ENCODE measurements at places on chromosomes 11 and 22.

DNA sequence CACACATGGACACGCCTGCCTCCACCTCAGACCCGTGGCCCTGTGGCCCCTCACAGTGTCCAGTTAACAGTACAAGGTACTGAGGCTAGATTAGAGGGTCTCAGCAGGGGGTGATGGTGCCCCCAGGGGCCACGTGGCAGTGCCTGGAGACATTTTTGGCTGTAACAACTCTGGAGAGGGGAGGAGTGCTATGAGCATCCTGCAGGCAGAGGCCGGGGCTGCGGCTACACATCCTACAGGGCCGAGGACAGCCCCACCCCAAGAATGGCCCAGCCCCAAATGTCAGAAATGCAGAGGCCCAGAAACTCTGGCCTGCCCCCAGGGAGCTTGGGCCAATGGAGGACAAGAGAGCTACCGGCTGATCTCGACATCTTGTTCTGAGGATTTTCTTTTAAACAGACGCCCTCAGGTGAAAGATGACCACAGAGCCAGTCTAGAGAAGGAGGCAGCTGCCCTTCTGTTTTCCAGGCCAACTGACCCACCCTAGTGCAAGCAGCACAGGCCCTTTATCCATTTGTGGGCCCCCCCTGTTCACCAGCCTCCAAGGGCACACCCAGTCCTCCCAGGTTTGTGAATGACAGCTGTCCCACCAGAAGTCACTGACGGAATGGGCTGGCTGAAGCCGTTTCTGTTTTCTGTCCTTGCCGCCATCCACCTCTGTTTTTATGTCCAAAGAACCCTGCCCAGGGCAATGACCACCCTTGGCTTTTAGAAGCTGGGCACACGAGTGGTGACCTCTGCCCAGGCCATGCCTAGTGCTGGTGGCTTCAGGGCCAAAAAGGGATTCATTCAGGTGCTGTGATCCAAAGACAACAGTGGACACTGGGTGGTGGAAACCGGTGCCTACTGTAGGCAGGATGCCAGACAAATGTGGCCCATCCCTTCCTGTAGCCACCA lies 85.2 kb upstream of the LINC01488 start:
- no peaks in the 10 kb centered on the region for H3K36me3 ChIP-seq
- H3K27ac ChIP-seq: no peak overlapping the region
- no peaks in the 10 kb centered on the region for H3K4me1 ChIP-seq
- DNase-seq: no peak

GRCh38 chr11:1129143-1129610 lies 28.6 kb upstream of the MUC5AC start:
- no peaks in the 10 kb centered on the region for H3K36me3 ChIP-seq
- H3K4me1 ChIP-seq: no peaks in the 10 kb centered on the region
- DNase-seq: no peak
- H3K27ac ChIP-seq: no peak overlapping the region

DNA sequence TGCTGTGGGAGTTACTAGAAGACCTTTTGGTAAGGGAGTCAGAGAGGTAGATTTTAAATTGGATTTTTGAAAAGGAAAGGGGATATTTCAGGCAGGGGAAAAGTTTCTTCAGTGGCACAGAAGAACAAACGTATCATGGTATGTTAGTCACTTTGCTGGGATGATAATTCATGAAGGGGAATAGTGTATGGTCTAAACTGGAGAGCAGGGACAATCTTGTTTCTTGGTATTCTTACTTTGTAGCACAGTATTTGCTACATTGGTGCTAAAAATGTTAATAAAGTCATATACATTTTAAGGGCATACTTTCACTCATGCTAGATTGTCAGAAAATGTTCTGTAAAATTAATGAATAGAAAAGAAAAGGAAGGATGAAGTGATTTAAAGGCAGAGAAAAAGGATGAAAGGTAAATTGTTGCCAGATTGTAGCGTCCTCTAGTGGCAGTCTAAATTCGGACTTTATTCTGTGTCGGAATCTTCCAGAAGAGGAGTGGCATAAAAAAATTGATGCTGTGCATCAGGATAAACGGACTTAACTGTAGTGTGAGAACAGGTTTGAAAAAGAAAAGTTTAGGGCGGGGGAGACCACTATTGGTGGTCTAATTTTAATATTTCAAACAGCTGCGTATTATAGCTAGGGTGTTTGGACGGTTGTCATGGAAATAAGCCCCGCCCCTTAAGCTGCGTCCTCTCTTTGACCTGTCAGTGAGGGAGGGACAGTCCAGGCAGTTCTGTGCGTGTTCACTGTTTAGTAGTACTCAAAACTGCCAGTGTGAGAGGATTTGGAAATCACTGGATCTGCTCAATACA lies at the start of gene BCO2:
TSS of gene BCO2 (plus strand) at position 724 of the 810 bp plus-strand sequence. CDS start 90 bp downstream, outside the sequence.
- no peaks in the 10 kb centered on the region for H3K36me3 ChIP-seq
- H3K4me3 ChIP-seq: peak within 1 kb of the TSS; percentile 43
- H3K27ac ChIP-seq: no peak within 1 kb of the TSS
- DNase-seq: peak; percentile 74
- H3K27me3 ChIP-seq: no peaks in the 10 kb centered on the region

DNA sequence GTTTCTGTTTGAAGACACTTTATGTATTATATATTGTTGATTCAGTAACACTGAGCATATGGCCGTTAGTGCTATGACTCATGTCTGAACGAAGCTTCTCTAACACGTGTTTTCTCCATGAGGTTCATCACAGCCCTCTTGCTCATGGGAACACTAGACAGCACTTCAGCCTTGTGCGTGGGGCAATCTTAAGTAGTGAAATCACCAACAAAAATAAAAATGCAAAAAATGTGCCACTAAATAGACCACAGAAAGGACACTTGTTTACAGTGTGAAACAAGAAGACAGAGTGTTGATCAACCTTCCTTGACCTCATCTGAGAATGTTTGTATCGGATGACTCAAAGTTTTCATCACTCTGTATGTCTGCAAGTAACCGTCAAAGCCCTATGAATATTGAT lies 94.5 kb downstream of the FDX1 start:
- no peaks in the 10 kb centered on the region for H3K27me3 ChIP-seq
- no peak for DNase-seq
- no peak overlapping the region for H3K27ac ChIP-seq
- no peaks in the 10 kb centered on the region for H3K4me1 ChIP-seq

DNA sequence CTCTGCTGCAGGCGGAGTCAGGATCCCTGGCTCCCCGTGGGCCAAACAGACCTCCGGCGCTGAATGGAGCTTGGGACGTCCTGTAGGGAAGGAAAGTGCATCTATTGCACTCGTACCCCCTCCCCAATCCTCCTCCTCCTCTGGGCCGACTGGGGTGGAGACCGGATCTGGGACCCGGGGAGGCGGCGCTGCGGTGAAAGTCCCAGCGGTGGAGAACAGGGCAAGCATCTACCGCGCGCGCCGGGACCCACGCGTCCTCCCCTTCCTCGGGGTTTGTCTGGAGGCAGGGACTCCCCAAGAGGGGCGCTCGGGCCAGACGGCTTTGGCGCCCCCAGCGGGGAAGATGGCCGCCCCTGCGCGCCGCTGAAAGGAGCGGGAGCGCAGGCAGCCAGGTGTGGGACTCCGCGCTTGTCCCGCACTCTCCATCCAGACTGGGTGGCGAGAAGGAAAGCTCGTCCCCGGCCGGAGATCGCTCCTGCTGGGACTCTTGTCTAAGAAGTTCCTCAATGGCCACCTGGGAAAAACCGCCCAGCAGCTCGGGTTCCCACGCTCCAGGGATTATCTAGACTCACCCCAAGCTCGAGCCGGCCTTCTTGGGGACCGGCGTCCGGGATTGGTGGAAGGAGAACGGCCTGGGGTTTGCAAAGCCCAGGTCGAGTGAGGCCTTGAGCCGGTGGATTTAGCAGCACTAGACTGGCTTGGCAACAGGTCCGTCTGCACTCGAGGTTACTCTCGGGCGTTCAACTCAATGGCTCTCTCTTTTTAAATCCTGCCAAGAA lies 718 bp downstream of the FADS2 start:
- H3K36me3 ChIP-seq: no peaks in the 10 kb centered on the region
- peak; percentile 72 for DNase-seq
- peaks cover 57% of the 10 kb centered on the region for H3K4me1 ChIP-seq
- peak overlapping the region; percentile 99 for H3K4me3 ChIP-seq
- peak overlapping the region; percentile 99 for H3K27ac ChIP-seq
- H3K27me3 ChIP-seq: no peaks in the 10 kb centered on the region

- H3K36me3 ChIP-seq: no peaks in the 10 kb centered on the region
- H3K4me3 ChIP-seq: no peak overlapping the region
- H3K27ac ChIP-seq: no peak overlapping the region
- no peaks in the 10 kb centered on the region for H3K4me1 ChIP-seq
- peaks cover 9% of the 10 kb centered on the region for H3K27me3 ChIP-seq
- DNase-seq: no peak
Measured at GRCh38 chr22:49925525-49926128, 7.2 kb downstream of the CRELD2 start.

Measured in GM23338 (cell line).